ENCODE measurements at places on chromosomes 3 and 15.

- peak; percentile 87 for DNase-seq
These were observed 379.0 kb upstream of the TPRG1 start for GRCh38 chr3:188792793-188793192.

- DNase-seq = no peak
These were observed 28.6 kb upstream of the MTMR10 start for GRCh38 chr15:31019986-31020385.

DNA sequence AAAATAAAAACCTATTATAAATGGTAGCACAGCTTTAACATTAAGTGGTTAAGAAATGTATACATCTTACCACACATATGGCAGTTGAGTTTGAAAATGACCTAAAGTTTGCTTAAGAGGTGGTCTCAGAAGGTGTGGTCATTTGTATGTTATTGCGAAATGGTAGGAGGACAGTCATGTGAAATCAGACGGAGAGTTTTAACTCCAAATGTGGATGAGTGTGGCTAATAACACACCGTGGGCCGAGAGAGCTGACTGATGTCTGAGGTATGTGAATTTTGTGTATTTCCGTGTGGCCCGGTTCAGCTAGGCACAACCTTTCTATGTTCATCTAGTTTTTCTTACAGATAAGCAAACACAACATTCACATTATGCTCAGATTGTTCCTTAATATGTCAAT lies 71.9 kb downstream of the ARNT2 start:
- no peak for DNase-seq

DNA sequence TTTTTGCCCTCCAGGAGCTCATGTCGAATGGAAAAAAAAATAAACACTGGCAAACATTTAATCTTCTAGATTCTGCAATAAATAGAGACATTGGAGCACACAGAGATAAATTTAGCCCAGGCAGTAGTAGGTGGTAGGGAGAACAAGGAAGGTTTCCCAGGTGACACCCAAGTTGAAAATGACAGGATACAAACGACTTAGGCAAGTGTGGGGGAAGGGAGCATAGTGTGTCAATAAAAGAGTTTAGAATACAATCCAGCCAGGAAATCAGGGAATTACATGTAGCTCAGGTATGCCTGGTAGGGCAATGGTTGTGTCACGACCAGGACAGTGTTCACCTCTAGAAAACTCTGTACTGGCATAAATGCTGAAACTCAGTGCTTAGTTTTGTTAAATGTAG lies 364.6 kb upstream of the AGTR1 start:
- DNase-seq = no peak

DNA sequence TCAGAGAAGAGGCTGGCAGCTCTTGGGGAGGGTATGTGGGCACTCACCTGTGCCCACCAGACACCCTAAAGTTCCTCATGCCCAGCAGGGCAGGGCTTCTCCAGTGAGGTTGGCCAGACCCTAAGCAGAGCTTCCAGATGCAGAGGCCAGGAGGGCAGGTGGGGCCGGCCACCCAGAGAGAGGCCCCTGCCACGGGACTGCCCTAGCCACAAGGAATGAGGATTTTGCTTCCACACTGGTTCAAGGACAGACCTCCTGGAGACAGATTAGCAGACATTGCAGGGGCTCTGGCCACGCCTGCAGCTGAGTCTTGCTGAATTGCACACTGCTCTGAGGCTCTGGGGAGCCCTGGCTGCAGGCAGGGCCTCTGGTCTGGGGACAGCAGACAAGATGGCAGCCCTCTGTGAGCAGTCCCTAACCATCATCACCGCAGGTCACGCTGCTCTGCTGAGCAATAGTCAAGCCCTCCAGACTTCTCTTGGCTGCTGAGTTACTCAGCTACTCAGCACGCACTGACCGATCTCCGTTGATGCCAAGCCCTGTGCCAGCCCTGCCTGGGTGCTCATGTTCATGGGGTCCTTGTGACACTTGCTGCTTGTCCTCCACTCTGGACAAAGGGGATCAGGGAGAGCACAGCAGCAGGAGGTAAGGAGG lies 117.4 kb upstream of the ABHD17C start:
- no peak for DNase-seq

DNA sequence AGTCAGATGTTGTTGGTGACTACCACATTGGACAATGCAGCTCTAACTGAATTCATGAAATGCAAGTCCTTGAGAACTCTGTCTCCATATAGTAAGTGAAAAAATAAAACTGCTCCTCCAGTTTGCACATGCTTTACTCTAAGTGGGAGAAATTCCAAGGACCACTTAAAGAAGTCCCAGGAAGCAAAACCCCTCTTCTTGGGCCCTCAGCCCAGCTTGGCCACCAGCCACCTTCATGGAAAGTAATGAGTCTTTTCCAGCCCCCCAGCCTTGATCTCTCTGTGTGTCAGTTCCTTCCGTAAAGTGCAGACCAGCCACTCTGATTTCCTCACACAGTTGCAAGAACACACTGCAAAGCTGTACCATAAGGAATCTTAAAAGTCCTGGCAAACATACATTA lies 34.5 kb downstream of the DAPK2 start:
- peak; percentile 43 for DNase-seq

GRCh38 chr3:166420071-166420470 lies 582.8 kb upstream of the BCHE start:
- no peak for DNase-seq

DNA sequence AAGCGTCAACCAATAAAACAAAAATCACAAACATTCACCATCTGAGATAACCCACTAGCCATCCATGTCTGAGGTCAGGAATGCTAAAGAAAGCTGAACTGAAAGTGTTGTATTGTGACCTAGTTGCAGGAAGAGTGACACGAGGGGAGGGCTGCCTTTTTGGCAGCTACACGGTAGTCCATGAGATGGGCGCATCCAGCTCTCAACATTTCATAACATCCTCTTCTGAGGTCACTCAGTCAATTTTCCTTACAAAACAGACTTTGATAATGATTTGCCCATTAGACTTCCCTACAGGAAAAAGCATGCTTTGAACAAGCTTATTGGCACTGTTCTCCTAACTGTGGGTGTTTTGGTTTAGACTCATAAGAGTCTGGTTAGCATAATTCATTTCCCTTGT lies 15.4 kb upstream of the SHF start:
- no peak for DNase-seq

GRCh38 chr3:121493431-121493830 lies 52.4 kb downstream of the POLQ start:
- DNase-seq = no peak

- DNase-seq = peak; percentile 54
These were observed 932 bp downstream of the ARL8B start for GRCh38 chr3:5122741-5123706.

DNA sequence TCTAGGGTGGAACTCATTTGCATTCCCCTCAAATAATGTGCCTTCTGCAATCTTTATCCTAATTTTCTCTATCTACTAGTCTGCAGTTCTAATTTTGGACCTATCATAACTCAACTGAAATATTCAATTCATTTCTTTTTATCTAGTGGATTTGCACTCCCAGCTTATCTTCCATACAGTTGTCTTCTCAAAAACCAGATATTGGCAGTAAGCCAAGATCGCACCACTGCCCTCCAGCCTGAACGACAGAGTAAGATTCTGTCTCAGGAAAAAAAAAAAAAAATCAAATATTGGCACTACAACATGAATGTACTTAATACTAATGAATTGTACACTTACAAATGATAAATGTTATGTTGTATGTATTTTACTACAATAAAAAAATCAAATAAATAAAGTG lies 18.0 kb upstream of the CHMP2B start:
- peak; percentile 31 for DNase-seq

DNA sequence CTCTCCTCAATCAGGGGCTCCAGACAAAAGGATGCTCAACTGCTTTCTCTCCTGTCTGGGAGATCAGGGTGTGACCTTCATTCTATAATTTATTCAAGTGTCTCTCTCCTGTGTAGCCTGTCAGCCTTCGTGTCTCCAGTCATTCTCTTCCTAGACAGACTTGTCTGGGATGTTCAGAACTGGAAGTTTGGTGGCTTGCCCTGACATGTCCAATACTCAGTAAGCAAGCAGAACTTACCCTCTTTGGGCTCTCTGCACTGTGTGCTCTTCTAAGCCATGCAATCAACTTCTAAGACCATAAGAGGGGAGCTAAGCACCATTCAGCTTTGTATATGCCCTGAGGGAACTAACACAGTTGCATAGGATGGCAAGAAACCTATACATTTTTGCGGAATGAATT lies 14.1 kb downstream of the ACKR2 start:
- DNase-seq = peak; percentile 70

- peak; percentile 74 for DNase-seq
These were observed 101.1 kb downstream of the DAPK2 start for GRCh38 chr15:63945007-63945788.

DNA sequence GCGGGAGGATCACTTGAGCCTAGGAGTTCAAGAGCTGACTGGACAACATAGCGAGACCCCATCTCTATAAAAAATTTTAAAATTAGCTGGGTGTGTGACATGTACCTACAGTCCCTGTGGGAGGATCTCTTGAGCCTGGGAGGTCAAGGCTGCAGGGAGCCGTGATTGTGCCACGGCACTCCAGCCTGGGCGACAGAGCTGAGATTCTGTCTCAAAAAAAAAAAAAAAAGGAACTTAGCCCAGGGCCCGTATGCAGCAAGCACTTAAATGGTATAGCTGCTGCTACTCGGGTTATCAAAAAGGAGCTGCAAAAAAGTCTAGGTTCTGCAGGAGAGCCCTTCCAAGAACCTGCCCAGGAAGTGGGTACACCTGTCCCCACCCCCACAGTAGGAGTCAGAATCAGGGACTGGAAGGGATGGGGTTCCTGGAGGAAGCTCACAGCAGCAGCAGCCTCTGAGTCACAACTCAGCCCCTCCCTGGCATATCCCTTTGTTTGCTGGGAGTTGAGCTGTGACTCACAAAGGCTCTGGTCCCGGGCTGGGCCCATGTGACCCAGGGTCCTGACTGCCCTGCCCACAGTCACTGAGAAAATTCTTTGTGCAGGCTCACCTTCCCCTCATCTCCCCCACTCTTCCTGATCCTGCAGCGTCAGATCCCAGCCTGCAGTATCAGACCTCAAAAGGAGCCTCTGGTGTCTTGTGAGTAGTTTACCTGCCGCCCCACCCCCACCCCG lies at the start of gene SPATA12:
Gene SPATA12 (plus strand): TSS at position 576 of the 733 bp plus-strand sequence. CDS start 13,031 bp downstream, outside the sequence.
- DNase-seq = no peak
